ENCODE measurements at places on chromosomes 7 and 10. TPM values are rescaled to one million over a fixed set of nuclear protein-coding genes. Genes with fewer than 3 reads are reported as not detected.

GRCh38 chr10:49367600-49367999 is 28.3 kb downstream of the DRGX start:
- no peak for DNase-seq

DNA sequence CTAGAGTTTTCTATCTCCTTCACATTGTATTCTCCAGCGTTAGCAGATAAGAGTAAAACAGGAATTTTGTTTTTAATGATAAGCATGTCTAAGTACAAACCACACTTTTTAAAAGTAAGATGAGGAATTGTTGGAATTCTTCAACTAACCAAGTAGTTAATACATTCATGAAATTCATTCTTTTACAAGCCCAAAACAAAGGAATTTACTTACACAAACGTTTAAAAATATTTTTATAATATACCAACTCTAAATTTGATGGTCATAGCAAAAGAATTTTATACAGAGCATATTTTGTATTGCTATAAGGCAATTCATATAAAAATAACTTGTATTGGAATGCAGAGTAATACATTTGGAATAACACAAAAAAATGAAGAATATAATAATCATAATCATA is 51.3 kb downstream of the TWIST1 start:
- DNase-seq, result no peak

DNA sequence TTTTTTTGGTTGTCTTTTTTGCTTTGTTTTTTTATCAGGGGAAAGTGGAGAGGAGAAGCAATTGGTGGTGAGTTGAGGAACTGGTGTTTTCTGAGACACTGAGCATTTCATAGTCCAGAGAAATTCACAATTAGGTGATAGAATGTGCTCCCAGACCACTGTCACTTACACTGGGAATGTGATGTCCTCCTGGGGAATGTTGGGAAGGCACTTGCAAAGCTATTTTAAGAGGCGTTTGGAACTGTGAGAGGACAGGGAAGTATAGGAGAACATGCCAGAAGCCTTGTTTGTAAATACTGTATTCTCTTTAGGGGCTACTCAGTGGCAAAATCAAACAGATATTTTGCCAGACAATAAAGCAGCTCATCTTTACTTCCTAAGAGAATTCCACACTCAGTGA is 16.0 kb downstream of the CHRM2 start:
- no peak for DNase-seq

GRCh38 chr7:66335318-66335717 is 130.2 kb downstream of the TPST1 start:
- DNase-seq, result no peak

DNA sequence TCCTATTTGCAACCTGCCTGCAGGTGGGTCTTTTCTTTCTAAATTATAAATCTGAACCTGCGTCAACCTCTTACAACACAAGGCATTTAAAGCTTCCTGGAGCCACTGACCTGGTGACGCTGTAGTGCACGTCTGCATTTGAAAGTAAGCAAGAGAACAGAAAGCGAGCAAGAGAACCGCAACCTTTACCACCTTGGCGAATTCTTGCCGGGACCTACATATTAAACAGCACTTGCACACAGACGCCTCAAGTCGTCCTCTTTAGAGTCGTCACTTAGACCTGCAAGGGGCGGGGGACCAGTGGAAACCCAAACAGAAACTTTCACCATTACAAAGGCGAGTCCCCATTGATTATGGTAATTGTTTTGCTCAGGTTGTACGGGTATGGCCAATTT is 9.5 kb downstream of the GLI3 start:
- DNase-seq, result no peak

Gene DRGX
- total RNA-seq, result not detected

Measured in B cell (primary cell).